ENCODE measurements at places on chromosomes 3 and 15.

GRCh38 chr15:39144613-39145499 is 436.0 kb upstream of the THBS1 start:
- H3K4me3 ChIP-seq = no peak overlapping the region
- DNase-seq = no peak
- no peaks in the 10 kb centered on the region for H3K27me3 ChIP-seq
- no peaks in the 10 kb centered on the region for H3K36me3 ChIP-seq
- peaks cover 1% of the 10 kb centered on the region for H3K4me1 ChIP-seq

DNA sequence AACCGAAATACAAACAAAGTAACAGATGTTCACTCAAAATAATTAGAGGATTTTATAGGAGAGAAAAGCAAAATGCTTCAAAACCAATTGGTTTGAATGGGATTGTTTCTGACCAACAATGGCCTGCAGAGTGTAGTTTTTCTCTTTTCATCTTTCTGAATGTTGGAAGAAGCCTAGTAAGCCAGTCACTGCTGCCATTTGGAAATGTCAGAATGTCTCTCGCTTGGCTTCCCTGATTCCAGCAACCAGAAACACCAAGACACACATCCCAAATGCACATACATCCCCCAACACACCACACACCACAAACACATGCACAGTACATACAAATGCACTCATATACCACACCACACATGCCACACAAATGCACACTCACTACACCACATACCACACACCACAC is 403.4 kb downstream of the OCA2 start:
- H3K27me3 ChIP-seq = no peaks in the 10 kb centered on the region
- H3K4me1 ChIP-seq = no peaks in the 10 kb centered on the region
- no peak overlapping the region for H3K27ac ChIP-seq
- H3K4me3 ChIP-seq = no peak overlapping the region

- no peaks in the 10 kb centered on the region for H3K36me3 ChIP-seq
- no peak overlapping the region for H3K4me3 ChIP-seq
- peaks cover 20% of the 10 kb centered on the region for H3K27me3 ChIP-seq
- DNase-seq = no peak
Measured at GRCh38 chr3:156818890-156819289, 7.3 kb upstream of the LEKR1 start.

- H3K4me3 ChIP-seq = no peak overlapping the region
- H3K36me3 ChIP-seq = no peaks in the 10 kb centered on the region
- DNase-seq = no peak
- peaks cover 1% of the 10 kb centered on the region for H3K4me1 ChIP-seq
Measured at GRCh38 chr15:66809664-66810063, 107.6 kb downstream of the SMAD6 start.

DNA sequence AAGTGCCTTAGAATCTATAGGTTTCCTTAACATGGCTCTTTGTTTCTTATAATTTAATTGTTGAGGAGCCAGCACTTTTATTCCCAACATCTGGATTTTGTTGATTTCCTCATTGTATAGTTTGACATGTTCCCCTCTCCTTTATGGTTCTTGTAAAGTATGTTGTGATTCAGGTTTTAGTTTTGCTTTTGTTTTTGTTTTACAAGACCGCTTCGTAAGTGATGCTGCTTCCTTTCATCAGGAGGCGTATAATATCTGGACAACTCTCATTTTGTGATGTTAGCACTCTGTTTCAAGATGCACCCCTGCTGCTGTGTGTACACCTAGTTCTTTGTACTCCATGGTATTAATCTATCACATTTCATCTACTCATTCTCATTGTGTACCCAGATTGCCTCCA is 48.7 kb downstream of the SLC49A4 start:
- H3K27me3 ChIP-seq = no peaks in the 10 kb centered on the region
- H3K27ac ChIP-seq = no peak overlapping the region
- DNase-seq = no peak

GRCh38 chr3:107683447-107683846 is 160.7 kb downstream of the BBX start:
- no peaks in the 10 kb centered on the region for H3K36me3 ChIP-seq
- H3K27me3 ChIP-seq = no peaks in the 10 kb centered on the region
- H3K27ac ChIP-seq = no peak overlapping the region
- no peak overlapping the region for H3K4me3 ChIP-seq

- H3K4me3 ChIP-seq = no peak overlapping the region
- no peak overlapping the region for H3K27ac ChIP-seq
- no peaks in the 10 kb centered on the region for H3K36me3 ChIP-seq
Measured at GRCh38 chr3:65837604-65838003, 201.1 kb downstream of the MAGI1 start.

DNA sequence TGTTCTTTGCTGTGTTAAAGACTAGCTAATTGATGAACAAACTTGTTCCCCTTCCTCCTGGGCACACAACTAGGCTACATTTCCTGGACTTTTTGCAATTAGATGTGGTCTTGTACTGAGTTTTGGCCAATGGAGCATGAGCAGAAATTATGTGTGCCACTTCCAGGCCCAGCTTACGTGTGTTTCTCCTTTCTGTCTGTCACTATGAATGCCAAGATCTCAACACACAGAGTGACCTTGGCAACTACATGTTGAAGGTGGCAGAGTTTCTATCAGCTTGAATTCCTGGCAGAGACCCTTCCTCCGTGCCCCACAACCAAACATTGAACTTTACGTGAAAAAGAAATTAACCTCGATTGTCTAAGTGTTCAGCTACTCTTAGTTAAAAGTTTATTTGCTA is 81.7 kb upstream of the PIAS1 start:
- no peak overlapping the region for H3K4me3 ChIP-seq
- no peaks in the 10 kb centered on the region for H3K36me3 ChIP-seq
- H3K27ac ChIP-seq = no peak overlapping the region
- DNase-seq = no peak

GRCh38 chr3:140922634-140923033 is 19.0 kb upstream of the SLC25A36 start:
- H3K4me1 ChIP-seq = no peaks in the 10 kb centered on the region
- H3K36me3 ChIP-seq = no peaks in the 10 kb centered on the region
- no peak overlapping the region for H3K4me3 ChIP-seq
- no peaks in the 10 kb centered on the region for H3K27me3 ChIP-seq

DNA sequence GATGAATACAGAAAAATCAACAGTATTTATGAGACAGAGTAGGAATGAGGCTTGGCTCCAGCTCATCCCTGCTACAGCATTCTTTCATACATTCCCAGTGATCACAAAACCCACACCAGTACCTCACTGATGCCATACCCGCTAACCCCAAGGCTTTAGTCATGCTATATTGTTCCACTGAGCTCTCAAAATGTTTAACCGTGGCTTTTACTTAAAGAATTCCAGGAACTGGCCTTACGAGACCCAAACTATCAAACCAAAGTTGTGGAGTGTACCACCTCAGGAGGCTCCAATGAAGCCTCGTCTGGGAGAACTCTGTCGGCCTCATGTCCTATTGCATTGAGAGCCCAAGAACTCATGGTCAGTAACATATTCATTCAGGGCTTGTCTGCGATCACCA is 278.9 kb downstream of the ULK4 start:
- no peak for DNase-seq
- no peak overlapping the region for H3K27ac ChIP-seq
- H3K36me3 ChIP-seq = no peaks in the 10 kb centered on the region
- H3K4me3 ChIP-seq = no peak overlapping the region
- peaks cover 1% of the 10 kb centered on the region for H3K4me1 ChIP-seq

GRCh38 chr3:40042752-40043443 is 233.5 kb downstream of the MYRIP start:
- H3K27me3 ChIP-seq = no peaks in the 10 kb centered on the region
- no peaks in the 10 kb centered on the region for H3K36me3 ChIP-seq
- H3K4me3 ChIP-seq = no peak overlapping the region
- no peak for DNase-seq
- H3K4me1 ChIP-seq = peaks cover 6% of the 10 kb centered on the region

DNA sequence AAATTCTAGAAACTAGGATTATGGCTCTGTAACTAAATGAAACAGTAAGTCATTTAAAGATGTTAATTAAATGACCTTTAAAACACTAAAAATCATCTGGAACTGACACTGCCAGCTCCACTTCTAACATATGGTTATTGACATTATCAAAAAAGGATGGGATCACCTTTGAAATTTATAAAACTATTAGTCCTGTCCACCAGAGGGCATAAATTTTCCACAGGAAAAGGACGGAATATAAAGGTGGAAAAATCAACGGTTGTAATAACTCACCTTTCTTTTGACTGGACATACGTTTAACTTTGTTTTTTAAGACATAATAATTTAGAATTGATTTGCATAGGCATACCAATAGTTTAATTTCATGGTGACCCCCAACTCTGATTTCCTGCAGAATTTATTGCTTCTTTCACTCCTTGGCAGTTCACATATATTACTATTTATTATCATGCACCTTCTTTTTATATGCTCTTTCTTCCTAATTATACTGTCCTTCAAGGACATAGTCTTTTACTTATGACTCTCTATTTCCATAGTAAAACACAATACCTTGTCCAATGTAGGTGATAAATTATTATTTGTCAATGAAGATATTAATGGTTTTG is 345.7 kb downstream of the CADM2 start:
- H3K36me3 ChIP-seq = no peaks in the 10 kb centered on the region
- no peak for DNase-seq
- H3K27ac ChIP-seq = no peak overlapping the region
- no peak overlapping the region for H3K4me3 ChIP-seq
- no peaks in the 10 kb centered on the region for H3K27me3 ChIP-seq

GRCh38 chr3:23175341-23176083 is 27.6 kb upstream of the UBE2E2 start:
- H3K36me3 ChIP-seq = no peaks in the 10 kb centered on the region
- no peak overlapping the region for H3K27ac ChIP-seq
- no peak overlapping the region for H3K4me3 ChIP-seq
- H3K4me1 ChIP-seq = 0 out of 2 replicates have a peak, but pooled peaks cover 1% of the 10 kb centered on the region

- no peaks in the 10 kb centered on the region for H3K36me3 ChIP-seq
- H3K27me3 ChIP-seq = no peaks in the 10 kb centered on the region
- no peak overlapping the region for H3K27ac ChIP-seq
- no peaks in the 10 kb centered on the region for H3K4me1 ChIP-seq
- DNase-seq = no peak
- H3K4me3 ChIP-seq = no peak overlapping the region
Measured at GRCh38 chr3:136048068-136048467, 82.5 kb downstream of the PPP2R3A start.

DNA sequence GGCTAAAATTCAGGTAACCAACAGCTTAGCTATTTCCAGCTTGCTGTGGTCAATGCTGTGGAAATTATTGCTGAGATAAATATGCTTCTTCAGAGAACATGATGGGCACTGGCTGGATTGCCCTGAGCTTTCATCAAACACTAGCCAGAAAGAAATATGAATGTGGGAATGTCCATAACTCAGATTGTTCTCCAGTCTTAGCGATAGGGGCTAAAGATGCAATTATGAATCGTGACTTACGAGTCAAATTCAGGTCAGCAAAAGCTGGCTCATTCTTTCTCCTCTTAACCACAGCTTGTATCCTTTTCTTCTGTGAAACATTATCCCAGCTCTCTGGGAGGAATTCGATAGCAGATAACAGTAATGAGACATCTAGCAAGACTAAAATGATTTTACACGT is 307.6 kb downstream of the RYR3 start:
- no peaks in the 10 kb centered on the region for H3K27me3 ChIP-seq
- no peak for DNase-seq
- H3K4me3 ChIP-seq = no peak overlapping the region
- no peaks in the 10 kb centered on the region for H3K4me1 ChIP-seq
- no peaks in the 10 kb centered on the region for H3K36me3 ChIP-seq

- H3K27me3 ChIP-seq = no peaks in the 10 kb centered on the region
- H3K4me3 ChIP-seq = no peak overlapping the region
- H3K36me3 ChIP-seq = no peaks in the 10 kb centered on the region
- no peak for DNase-seq
- H3K27ac ChIP-seq = no peak overlapping the region
Measured at GRCh38 chr3:168040607-168041208, 55.0 kb downstream of the GOLIM4 start.

GRCh38 chr3:46931631-46932331 is 44.8 kb downstream of the CCDC12 start:
- no peaks in the 10 kb centered on the region for H3K36me3 ChIP-seq
- no peak overlapping the region for H3K4me3 ChIP-seq
- H3K27me3 ChIP-seq = no peaks in the 10 kb centered on the region
- no peak for DNase-seq
- H3K27ac ChIP-seq = no peak overlapping the region
- peaks cover 4% of the 10 kb centered on the region for H3K4me1 ChIP-seq

DNA sequence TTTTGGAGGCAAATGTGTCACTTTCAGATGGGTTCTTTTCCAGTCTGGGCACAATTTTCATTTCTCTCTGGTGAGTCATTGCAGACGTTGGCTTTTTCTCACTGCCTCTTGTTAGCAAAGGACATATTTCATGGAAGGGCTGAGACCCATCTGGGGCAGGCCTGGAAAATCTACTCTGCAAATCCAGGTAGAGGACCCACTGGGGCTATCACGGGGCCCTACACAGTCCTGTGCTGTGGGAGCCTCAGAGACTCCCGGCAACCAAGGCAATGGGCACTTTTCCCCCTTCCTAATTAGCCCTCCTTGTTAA is 58.0 kb downstream of the HRH1 start:
- H3K36me3 ChIP-seq = no peaks in the 10 kb centered on the region
- DNase-seq = no peak
- H3K4me3 ChIP-seq = no peak overlapping the region
- H3K27me3 ChIP-seq = no peaks in the 10 kb centered on the region
- no peak overlapping the region for H3K27ac ChIP-seq

DNA sequence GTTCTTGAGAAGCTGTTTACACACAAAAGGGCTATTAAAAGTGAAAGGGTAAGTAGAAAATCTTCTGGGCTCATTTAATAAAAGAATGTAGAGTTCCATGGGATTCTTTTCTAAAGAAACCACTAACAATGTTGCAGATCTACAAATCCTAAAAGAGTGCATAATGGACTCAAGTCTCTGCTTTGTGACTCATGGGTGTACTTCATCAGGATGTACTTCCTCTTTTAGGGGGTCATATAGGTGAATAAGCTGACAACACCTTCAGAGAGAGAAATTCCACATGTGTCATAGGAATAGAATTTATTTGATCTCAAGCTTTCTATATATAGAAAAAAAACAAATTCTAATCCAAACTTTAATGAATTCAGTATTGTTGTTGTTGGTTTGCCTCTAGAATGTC is 355.5 kb downstream of the TIGIT start:
- H3K4me3 ChIP-seq = no peak overlapping the region
- no peaks in the 10 kb centered on the region for H3K27me3 ChIP-seq
- no peaks in the 10 kb centered on the region for H3K36me3 ChIP-seq
- H3K4me1 ChIP-seq = no peaks in the 10 kb centered on the region

DNA sequence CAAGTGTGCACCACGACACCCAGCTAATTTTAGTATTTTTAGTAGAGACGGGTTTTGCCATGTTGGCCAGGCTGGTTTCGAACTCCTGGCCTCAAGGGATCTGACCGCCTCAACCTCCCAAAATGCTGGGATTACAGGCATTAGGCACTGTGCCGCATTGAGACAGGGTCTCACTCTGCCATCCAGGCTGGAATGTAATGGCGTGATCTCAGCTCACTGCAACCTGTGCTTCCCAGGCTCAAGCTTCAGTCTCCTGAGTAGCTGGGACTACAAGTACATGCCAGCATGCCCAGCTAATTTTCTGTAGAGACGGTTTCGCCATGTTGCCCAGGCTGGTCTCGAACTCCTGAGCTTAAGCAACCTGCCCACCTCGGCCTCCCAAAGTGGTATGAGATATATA is 51.6 kb downstream of the ACAD9 start:
- no peaks in the 10 kb centered on the region for H3K4me1 ChIP-seq
- no peak overlapping the region for H3K27ac ChIP-seq
- no peaks in the 10 kb centered on the region for H3K27me3 ChIP-seq
- DNase-seq = no peak
- H3K36me3 ChIP-seq = no peaks in the 10 kb centered on the region

GRCh38 chr3:2454865-2455264 is 356.2 kb downstream of the CNTN4 start:
- H3K4me3 ChIP-seq = no peak overlapping the region
- H3K27me3 ChIP-seq = no peaks in the 10 kb centered on the region
- no peak overlapping the region for H3K27ac ChIP-seq
- H3K4me1 ChIP-seq = 0 out of 2 replicates have a peak, but pooled peaks cover 2% of the 10 kb centered on the region
- H3K36me3 ChIP-seq = no peaks in the 10 kb centered on the region
- DNase-seq = no peak

Measured in iPS DF 6.9 (cell line).